ENCODE measurements at places on chromosomes 5 and 9. TPM values are rescaled to one million over a fixed set of nuclear protein-coding genes. Genes with fewer than 3 reads are reported as not detected.

ADCY2 gene
- total RNA-seq: not detected

NTRK2 gene
- total RNA-seq: 0.12 TPM

C5orf52 gene
- total RNA-seq: not detected

DNA sequence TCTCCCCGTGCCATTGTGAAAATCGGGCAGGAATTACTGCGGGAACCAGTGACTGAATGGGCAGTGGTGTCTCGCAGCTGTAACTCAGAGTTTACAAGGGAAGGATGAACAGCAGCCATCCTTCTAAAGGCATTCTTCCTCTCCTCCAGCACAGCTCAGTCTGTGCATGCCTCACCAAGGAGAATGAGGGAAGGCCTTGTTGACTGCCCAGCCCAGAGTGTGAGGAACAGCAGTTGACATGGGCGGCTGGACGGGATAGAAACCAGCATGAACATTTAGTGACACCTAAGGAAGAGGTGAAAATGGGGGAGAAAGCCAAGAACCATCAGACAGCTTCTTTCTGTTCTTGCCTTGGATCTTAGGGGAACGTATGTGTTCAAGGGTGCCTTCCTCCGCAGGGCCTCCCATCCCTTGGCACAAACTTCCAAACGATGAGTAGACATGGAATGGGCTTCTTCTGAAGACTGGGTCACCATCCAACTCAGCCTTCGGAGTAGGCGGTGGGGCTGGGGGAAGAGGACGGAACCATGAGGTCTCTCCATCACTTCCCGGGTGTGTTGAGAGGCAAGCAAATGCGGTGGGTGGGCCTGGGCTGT lies 887 bp upstream of the PDE8B start:
- H3K4me3 ChIP-seq: no peak overlapping the region
- no peaks in the 10 kb centered on the region for H3K27me3 ChIP-seq
- H3K4me1 ChIP-seq: no peaks in the 10 kb centered on the region
- H3K27ac ChIP-seq: no peak overlapping the region
